ENCODE measurements at places on chromosomes 2 and 18.

DNA sequence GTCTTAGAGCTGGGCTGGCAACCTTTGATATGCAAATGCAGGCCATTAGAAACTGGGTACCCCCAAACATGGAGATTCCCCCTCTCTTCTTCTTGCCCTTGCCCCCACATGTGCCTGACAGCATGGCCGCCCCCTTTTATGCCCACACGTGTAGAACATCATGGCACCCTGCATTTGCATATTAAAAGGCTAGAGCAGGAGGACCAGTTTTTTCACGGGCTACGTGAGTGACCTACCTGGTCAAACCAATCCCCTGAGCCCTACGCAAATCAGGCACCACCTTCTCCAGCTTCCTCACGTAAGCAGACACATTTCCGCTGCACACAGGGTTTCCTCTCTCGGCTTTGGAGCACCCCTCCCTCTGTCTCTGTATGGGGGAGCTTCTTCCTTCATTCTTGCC, 110.9 kb upstream of the COPS8 start:
- no peak for DNase-seq

DNA sequence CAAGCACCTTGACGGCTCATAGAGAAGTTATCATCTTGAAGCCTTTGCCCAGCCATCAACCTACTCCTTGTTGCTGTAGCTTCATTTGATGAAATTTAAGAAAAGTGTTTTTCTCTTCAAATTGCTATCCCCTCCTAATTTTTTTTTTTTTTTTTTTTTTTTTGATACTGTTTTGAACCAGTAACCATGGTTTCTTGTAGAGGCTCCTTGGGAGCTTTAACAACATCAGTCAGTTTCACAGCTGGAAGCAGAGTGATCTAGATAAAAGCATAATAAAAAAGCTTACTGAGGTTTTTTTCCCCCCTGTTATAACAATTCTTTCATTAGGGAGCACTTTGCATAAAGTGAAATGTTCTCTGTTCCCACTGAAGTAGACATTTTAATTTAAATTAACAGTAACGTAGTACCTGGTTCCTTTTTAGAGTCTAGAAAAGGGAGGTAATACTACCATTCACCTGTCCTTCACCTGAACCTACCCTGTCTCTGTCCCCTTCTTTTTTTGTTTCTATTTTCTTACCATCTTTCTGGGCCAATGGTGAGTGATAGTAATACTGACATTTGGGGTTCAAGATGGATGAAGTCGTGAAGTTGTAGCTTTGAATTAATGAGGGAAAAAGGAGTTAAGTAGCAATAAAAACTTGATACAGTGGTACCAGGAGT, 101.5 kb downstream of the NCOA1 start:
- DNase-seq = no peak

DNA sequence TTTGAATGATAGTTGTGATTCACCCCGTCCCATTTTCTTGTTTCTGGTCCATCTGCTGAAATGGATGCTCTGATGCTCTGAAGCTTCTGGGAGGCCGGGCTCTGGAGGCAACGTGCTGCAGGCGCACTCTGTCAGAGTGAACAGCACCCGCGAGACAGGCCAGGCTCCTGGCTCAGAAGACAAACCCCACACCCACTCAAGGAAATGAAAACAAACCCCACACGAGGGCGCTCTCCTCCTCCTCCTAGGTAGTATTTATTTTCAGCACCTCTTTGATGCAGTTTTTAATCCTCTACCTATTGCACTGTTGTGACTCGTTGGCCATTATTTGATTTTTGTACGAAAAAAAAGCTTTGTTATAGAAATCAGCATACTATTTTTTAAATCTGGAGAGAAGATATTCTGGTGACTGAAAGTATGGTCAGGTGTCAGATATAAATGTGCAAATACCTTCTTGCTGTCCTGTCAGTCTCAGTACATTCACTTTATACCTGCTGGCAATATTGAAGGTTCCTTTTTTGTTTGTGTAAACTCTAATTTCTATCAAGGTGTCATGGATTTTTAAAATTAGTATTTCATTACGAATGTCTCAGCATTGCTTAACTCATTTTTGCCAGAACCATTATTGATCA, 10.3 kb upstream of the CHST10 start:
- DNase-seq = peak; percentile 56

- DNase-seq = peak; percentile 89
Observed at GRCh38 chr2:216871333-216871934, 11.6 kb upstream of the TNP1 start.

- no peak for DNase-seq
Observed at GRCh38 chr2:109428841-109429566, 184.8 kb downstream of the SEPTIN10 start.
